ENCODE measurements at places on chromosomes 12 and 14.
A peak's percentile ranks its signal among the peaks of the same experiment; 100 is the strongest.

GRCh38 chr12:94875525-94875924 is 128.0 kb downstream of the NDUFA12 start:
- peak; percentile 47 for DNase-seq

- DNase-seq, result peak; percentile 69
Observed at GRCh38 chr12:30953257-30953656, 26.7 kb downstream of the TSPAN11 start.

- DNase-seq, result peak; percentile 35
Observed at GRCh38 chr14:67263499-67264149, 22.4 kb downstream of the PALS1 start.

DNA sequence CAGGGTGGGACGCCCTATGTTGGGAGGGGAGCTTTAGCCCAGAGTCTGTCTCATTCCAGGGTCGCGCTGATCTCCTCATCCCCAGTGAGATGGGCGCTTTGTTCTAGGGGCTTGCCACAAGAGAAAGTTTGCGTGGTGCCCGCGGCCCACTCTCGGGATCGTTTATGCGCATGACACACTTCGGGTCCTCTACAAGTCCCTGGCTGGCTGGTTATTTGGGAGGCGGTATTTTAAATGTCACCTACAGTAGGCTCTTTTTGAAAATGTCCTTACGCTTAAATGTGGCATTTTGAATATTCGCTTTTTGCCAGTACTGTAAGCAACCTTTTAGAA is 541 bp downstream of the GOLT1B start:
- DNase-seq, result peak; percentile 24

DNA sequence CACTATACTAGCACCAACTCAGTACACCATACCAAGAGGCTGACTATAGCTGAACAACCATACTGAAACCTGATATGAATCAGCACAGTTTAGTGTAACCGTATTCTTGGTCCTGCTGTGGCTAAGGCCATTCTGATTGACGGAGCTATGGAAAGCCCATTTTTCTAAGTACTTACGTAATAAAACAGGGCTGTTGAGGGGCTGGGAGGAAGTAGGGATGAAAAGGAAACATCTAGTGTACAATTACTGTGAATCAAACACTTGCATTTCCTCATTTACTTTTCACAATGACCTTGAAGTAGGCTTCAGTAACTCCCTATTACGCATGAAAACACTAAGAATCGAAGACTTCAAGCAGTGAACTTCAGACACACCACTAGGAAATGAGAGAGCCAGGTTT is 198.2 kb downstream of the BTG1 start:
- DNase-seq, result no peak
